GM06990 (cell line): ENCODE measurements at places on chromosomes 1 and 21.

- no peak for DNase-seq
Measured at GRCh38 chr21:15405214-15405613, 324.6 kb upstream of the USP25 start.

GRCh38 chr21:45228171-45228641, 59.5 kb downstream of the POFUT2 start:
- no peak for DNase-seq

GRCh38 chr1:43152866-43153265, 19.2 kb downstream of the EBNA1BP2 start:
- no peak for DNase-seq

DNA sequence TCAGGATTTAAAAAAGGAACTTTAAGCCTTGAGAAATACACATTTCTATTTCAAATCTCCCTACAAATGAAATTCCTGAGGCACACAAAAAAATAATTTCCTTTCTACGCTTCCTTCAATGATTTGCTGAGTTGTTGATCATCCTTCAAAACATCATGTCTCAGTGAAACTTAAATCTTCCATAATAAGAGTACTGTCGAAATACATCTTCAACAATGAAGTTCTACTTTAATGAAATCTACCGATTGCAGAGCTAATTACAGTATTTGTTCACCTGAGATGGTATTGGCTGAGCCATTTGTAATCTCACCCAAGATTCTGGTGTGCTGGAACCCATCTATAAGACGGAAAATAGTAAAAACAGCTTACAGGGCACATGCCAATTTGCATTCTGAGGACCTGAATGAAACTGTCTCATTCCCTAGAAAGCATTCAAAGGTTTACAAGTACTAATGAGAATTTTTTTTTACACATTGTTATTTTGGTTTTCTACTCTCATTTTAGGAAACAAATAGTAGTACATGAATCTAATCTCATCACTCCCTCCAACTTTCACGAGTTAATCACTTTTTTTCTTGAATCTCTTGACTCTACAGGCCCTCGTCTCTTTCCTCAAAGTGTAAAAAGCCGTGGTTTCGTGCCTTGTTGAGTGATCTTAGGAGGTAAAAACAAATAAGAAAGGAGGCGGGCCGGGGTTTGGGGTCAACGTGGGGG, 1.1 kb downstream of the CHML start:
- no peak for DNase-seq

DNA sequence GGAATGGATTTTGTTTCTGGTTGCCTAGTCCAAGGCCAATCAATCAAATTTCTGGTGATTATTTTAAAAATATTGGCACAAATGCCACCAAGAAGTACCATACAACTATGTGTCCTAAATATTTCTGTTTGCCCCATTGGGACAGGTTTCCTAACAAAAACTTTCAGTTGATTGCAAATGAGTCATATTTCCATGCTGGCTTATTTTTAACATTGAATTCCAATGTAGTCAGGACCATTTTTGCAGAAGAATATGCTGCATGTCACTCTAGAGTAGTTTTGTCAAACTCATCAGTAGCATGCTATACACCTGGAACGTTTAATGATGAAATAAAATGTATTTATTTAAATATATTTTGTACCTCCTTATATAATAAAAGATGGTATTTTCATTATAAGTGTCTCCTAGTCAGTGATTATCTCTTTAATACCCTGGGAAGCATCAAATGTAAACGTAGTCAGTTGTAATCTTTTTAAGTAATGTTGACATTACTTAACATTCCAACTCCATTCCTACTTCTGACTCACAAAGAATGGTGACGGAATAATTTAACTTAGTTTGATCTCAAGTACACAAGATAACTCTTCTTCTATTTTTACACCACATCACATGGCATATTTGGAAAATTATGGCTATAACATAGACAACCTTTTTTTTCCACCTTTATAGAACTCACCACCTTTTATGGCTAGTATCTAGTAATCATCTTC, 39.0 kb upstream of the USH2A start:
- no peak for DNase-seq

GRCh38 chr21:45318556-45319404, 31.1 kb upstream of the POFUT2 start:
- DNase-seq, result no peak

- no peak for DNase-seq
Measured at GRCh38 chr1:2137257-2138121, 57.1 kb downstream of the FAAP20 start.

DNA sequence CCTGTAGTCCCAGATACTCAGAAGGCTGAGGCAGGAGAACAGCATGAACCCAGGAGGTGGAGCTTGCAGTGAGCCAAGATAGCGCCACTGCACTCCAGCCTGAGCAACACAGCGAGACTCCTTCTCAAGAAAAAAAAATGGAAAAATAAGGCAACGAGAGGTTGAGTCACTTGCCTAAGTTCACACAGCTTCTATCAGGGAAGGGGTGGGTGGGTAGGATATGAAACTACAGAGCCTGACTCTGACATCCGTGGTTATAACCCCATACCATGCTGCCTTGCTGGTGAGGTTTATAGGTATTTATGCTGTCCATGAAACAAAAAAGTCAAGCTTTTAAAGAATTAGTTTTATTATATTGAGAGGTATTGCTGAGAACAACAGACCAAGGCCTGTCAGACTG, 61.5 kb upstream of the RAB4A start:
- no peak for DNase-seq

DNA sequence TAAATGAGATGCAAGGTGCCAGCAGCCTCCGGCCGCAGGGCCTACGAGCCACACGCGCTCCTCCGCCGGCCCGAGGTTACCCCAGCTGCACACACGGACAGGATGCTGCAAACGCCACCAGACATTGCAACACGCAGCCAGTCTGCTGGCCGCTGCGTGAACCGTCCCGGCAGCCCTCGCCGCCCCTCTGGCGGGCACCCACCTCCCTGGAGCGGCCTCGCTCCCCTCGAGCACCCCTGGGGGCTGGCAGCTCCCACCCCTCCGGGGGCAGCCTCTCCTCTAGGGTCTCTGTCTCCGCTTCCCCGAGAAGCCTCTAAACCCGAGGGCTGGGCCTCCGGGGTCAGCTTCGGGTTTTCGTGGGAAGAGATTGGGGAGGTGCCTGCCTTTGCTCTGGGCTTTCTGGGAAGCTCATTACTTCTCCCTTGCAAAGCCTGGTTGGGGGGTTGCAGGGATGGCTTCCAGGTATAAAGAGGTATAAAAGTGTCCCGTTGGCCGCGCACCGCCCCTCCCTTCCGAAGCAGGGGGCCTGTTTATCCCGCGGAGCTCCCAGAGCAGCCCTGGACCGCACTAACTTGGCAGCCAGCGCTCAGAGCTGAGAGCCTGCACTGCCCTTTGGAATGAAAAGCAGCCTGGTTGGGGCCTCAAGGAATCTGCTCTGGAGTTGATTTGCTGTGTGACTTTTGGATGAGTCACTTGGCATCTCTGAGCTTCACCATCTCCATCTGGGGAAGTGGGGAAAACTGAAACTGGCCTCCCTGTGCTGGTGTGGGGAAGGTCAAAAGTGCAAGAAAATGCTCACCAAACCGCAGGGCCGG, 21.8 kb downstream of the DHRS3 start:
- no peak for DNase-seq

- no peak for DNase-seq
Measured at GRCh38 chr21:41045534-41046268, 122.3 kb upstream of the BACE2 start.

DNA sequence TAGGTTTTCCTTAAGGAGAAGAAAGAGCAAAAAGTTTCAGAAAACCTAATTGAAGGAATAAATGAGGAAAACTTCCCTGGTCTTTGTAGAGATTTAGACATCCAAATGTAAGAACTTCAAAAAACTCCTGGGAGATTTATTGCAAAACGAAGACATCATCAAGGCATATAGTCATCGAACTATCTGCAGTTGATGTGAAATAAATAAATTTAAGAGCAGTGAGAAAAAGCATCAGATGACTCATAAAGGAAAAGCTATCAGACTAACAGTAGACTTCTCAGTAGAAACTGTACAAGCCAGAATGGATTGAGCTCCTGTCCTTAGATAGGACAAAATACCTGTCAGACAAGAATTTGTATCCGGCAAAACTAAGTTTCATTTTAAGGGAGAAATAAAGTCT, 569.4 kb upstream of the ADAMTS5 start:
- DNase-seq, result no peak
